ENCODE measurements at places on chromosomes 7 and 10. TPM values are rescaled to one million over a fixed set of nuclear protein-coding genes. Genes with fewer than 3 reads are reported as not detected.

The DLX6 gene
- total RNA-seq = not detected

The GPR141 gene
- not detected for total RNA-seq

The TMEM106B gene
- 37.2 TPM for total RNA-seq

The EVX1 gene
- not detected for total RNA-seq

The CUZD1 gene
- total RNA-seq = 0.13 TPM

The PLCE1 gene
- total RNA-seq = 1.5 TPM

The TMEM139 gene
- total RNA-seq = not detected

The LIPK gene
- total RNA-seq = not detected

The HTR5A gene
- total RNA-seq = not detected

The THSD7A gene
- total RNA-seq = not detected

The TMEM213 gene
- total RNA-seq = not detected

The MMD2 gene
- total RNA-seq = not detected
